Esophagus muscularis mucosa (tissue), 4 donors: ENCODE measurements at places on chromosomes 7 and 10. TPM values are rescaled to one million over a fixed set of nuclear protein-coding genes. Genes with fewer than 3 reads are reported as not detected.

DNA sequence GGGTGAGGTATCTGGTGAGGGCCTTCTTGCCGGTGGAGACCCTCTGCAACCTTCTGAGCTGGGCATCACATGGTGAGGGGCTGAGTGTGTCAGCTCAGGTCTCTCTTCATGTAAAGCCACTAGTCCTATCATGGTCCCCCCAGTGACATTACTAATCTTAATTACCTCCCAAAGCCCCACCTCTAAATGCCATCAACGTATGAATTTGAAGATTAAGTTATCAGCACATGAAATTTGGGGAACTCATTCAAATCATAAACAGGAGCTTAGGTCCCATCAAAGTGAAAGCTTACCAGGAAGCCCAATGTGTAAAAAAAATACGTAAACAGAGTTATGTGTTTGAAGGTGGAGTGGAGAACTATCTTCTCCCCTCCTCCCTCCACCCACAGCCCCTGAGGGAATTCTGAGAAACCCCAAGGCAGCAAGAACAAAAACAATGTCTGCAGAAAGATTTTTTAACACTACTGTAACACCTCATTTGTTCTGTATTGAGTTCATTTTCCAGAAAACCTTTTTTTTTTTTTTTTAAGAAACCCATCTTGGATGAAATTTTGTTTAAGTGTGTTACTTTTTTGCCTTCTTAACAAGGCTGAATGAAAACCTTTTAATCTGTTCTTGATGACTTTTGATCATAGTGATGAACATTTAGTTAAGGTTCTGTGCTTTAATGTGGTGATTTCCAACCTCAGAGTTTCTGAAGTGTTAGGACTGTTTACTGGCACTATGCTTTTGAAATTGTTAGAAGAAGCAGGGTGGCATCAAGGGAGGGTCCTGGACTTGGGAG, 19.1 kb upstream of the PCGF5 start:
- DNase-seq = no peak

DNA sequence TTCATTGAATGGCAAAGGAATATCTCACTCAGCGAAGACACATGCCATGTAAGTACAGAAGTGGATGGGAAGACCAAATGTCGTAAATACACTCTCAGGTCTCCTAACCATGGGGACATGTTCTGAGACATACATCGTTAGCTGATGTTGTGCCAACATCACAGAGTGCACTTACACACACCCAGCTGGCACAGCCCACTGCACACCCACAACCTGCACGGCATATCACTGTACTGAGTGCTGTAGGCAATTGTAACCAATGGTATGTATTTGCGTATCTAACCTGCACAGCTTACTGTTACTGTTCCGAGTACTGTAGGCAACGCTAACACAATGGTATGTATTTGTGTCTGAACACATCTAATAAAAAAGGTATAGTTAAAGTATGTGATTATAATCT, 550.4 kb downstream of the PTPRN2 start:
- no peak for DNase-seq

GRCh38 chr7:13057462-13058200, 370.2 kb downstream of the ARL4A start:
- DNase-seq = no peak

DNA sequence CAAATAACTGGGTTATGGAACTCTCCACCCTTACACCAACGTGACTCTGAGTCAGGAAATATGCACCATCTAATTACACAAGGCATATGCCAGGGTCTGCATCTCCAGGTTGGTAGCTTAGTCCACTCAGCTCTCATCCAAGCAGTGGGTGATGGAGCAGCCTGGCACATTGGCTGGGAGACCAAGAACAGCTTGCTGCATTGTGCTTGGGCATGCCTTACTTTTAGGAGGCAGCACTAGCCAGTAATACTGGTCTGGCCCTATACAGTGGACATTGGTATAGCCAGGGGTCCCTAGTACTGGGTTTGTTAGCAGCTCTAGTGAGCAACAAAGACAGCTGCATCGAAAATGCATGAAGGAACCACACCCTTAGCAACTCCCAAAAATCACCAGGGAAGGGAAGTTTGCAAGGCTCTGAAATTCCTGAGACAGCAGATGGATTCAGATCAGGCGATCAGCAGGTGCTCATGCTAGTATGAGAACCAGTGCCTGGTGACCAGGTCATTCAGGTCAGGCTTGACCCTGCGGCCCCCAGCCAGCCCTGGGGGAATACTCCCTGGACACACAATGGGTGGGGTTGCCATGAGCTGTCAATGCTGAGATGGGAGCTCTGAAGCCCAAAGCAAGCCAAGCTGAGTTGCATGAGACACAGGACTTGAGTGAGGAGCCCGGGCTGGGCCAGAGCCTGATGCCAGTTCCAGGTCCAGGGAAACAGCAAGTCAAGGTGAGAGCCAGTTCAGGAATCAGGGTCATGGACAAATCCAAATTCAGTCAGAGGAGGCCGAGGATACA, 217.9 kb upstream of the ZMIZ1 start:
- no peak for DNase-seq

Gene UTF1
- not detected for total RNA-seq

Gene FAM241B
- 2.0 TPM for total RNA-seq
